Stimulated activated CD4-positive, alpha-beta T cell treated with anti-CD3 and anti-CD28 coated beads, TNF-alpha, amount 100 ng/mL, for 1 hour (primary cell): ENCODE measurements at places on chromosomes 16 and 17.

DNA sequence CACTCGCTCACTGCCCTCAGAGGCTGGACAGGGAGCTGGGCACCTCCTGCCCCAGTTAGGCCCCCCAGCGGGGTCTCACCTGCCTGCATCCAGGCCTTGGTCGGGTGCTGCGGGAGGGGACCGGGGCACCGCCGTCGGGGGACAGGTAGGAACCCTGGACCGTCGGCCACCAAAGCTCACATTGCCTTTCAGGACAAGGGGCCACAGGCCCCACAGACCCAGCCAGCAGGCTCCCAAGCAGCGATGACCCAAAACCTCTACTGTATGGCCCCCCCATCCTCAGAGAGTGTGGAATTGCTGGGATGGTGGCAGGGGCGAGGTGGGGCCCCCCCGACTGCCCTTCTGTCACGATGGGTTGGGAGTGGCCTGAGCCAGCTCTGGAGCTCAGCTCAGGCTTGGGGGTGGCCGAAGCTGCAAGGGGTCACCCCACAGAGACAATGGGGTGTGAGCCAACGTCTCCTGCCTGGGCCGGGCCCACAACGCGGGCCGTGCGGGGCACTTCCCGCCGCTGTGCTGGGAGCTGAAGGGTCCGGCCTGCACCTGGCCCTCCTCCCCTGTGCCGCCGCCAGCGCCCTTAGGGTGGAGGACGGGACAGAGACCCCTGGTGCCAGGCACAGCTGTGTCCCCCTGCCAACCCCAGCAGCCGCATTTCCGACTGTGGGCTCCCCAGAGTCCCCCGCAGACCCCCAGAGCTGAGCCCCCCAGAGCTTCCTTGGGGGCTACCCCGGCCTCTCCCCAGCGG, 498 bp downstream of the IGFALS start:
- no peak for DNase-seq

- no peak for DNase-seq
These were observed 242.6 kb upstream of the CIBAR2 start for GRCh38 chr16:85354686-85355514.

GRCh38 chr17:44354582-44355561, 8.8 kb downstream of the FAM171A2 start:
- DNase-seq = peak; percentile 55

- DNase-seq = no peak
These were observed 240.0 kb downstream of the NTN1 start for GRCh38 chr17:9261081-9262012.

DNA sequence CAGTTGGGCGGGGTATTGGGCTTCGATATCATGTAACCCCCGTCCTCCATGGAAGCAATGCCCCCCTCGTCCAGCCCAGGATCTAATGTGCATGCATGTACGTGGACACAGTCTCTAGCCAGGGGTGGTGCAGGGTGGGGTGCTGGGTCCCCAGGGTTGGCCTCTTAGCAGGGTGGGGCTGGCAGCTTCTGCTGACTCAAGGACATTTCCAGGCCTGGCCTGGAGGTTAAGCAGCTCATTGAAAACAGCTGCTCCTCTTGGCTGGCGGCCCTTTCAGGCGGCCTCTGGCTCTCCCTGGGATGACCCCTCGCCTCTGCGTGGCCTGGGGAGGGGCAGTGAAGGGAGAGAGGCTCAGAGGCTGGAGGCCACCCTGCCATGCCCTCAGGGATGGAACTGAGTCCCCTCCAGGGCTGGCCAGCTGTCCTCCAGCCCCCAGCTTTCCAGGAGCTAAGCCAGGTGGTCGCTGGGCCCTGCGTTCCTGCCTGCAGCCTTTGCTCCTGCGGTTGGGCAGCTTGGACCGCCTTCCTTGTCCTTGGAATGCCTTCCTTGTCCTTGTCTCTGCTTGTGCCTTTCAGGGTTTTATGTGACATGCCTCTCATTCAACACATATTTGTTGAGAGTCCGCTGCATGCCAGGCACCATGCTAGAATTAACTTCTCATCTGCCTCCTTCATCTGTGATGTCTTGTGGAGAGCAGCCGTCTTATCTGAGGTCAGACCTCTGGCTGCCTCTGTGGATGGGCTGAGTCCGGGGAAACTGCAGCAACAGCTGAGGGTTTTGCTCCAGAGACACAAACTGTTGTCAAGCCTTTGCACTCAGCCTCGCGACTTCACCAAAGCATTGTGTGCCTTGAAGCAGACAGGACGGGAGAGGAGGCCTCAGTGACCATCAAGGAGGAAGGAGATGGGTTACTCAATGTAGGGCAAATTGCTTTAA, 26.6 kb downstream of the MRC2 start:
- DNase-seq = no peak

GRCh38 chr17:80261159-80261894, 675 bp downstream of the RNF213 start:
- DNase-seq = no peak
